ENCODE measurements at places on chromosomes 4 and X.

DNA sequence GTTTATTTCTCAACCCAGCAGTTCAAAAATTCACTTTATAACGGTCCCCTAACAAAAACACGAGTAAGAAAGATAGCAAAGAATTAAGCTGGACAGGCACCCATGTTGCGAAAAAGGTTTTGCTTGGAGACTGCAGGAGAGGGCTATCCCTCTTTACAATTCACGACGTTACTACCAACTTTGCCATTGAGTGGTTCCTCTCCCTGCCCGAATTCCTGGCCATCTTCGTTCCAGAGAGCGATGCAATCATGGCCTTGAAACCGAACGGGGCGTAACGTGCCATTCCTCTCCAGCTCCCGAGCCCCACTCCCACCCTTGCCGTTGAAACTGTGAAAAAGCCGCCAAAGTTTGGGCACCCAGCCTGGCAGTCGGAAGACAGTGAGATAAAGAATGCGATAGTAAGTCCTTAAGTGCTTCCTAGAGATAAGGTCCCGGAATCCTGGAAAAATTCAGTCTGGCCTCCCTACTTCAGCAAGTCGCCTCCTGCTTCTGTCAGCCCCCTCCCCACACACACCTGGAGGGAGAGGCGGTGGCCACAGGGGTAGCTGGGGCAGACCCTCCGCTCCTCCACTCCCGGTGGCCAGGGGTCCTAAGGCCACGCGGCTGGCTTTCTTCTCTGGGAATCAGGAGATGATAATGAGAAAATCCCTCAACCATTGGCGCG lies 65.2 kb downstream of the FBXO8 start:
- no peak for DNase-seq

- DNase-seq, result peak; percentile 68
These were observed at the start of gene TMEM156 for GRCh38 chr4:39032218-39033085. Gene TMEM156 (minus strand): TSS chr4:39032409. CDS start chr4:39032313, 96 bp downstream.

DNA sequence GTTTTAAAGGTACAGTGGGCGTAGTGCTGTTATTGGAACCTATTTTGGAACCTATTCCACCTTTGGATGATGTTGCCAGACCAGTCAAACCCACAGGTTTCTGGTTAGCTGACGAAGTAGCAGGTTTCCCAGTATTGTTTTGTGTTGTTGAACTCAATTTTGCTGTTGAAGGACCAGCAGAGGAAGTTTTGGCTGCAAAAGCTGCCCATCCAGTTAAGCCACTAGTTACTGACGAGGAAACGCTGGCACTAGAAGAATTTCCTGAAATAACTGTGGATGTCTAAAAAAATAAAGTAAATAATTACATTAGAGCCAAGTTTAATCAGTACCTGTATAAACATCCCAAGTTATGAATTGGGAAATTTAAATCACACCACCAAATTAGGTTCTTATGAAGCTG lies 25.5 kb downstream of the INTS12 start:
- no peak for DNase-seq

DNA sequence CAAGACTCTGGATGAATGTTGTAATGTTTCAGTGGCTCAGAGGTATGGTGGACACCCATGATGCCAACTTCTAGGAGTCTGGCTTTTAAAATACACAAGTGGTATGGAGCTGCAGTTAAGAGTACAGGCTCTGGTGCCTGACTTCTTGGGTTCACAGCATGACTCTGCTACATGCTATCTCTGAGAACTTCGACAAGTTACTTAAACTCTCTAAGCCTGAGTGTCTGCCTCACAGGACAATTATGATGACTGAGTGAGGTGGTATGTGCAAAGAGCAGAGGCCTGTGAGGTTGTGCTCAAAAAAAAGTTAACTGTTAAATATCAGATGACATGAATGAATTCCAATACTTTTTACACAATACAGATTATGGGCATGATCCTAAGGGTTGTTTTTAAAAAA lies 90.9 kb upstream of the SRD5A3 start:
- DNase-seq, result no peak

GRCh38 chr4:160299608-160300007 lies 1196.7 kb downstream of the RAPGEF2 start:
- no peak for DNase-seq

GRCh38 chr4:153834901-153835300 lies 46.0 kb upstream of the SFRP2 start:
- DNase-seq, result no peak

- no peak for DNase-seq
These were observed 74.2 kb downstream of the LIMCH1 start for GRCh38 chr4:41611881-41612871.

DNA sequence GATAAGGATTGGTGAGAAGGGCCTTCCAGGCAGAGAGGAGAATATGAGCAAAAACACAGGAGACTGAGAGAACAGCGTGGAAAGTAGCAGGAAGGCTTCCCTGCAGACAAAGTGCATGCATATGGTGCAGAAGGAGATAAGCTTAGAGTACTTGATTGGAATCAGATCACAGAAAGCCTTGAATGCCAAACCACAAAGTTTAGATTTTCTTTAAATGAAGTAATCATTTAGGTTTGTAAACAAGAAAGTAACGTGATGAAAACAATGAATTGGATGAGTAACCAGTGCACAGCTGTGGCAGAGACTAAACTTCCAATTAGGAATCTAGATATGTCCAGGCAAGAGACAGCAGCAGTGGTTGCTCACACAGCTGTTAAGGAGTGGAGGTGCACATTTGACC lies 83.8 kb upstream of the C1QTNF7 start:
- DNase-seq, result no peak

- peak; percentile 52 for DNase-seq
These were observed 636 bp downstream of the BCOR start for GRCh38 chrX:40097141-40097503.

GRCh38 chr4:176906709-176907108 lies 114.0 kb upstream of the VEGFC start:
- no peak for DNase-seq

DNA sequence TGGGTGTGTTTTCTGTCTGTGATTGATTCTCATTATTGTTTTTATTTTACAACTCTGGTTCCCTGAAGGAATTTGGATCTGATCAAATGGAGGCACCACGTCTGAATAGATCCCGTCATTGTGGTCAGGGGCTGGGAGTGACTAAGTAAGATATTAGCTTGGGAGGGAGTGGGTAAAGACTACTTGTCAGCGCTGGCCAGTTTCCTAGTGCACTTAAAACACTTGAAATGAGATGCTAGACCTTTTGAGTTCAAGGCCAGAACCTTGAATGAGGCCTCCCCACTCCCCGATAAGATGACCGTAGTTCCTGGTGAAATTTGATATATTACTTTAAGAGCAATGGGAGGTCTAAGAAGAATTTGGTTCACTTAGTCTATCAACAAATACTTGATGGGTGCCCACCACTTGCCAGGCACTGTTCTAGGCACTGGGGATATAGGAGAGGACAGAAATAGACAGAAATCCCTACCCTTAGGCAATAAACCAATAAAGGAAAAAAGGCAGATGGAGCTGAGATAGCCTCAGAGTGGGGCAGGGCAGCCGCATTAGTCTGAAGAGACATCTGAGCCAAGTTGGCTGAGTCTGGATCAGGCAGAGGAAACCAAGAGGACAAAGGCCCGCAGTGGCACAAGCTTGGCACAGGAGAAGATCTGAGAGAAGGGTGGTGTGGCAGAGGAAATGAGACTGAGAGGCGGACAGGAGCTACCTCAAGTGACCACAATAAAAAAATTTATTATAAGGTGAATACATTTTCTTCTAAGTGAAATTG lies 11.8 kb downstream of the FAM184B start:
- no peak for DNase-seq

All from activated CD4-positive, alpha-beta T cell treated with anti-CD3 and anti-CD28 coated beads for 36 hours (primary cell).